ENCODE measurements at places on chromosomes 7 and 10.

DNA sequence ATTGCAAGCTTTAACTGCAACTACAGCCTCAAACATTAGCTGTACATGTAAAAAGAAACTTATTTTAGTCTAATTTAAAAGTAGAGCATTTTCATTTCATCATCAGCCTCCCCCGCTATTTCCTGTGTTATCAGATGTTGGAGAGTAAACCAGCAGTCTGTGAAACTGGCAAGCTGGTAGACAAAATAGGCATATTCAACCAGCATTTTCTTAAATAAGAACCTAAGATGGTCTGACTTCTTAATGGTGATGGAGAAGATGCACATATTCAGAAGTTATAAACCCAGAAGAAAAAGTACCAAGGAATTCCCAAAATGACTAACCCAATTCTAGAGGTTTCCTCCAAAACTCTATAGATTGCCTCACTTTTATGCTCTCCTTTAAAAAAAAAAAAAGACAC is 24.9 kb downstream of the PIK3AP1 start:
- DNase-seq: no peak

GRCh38 chr10:132158122-132158741 is 28.5 kb upstream of the DPYSL4 start:
- DNase-seq: no peak

DNA sequence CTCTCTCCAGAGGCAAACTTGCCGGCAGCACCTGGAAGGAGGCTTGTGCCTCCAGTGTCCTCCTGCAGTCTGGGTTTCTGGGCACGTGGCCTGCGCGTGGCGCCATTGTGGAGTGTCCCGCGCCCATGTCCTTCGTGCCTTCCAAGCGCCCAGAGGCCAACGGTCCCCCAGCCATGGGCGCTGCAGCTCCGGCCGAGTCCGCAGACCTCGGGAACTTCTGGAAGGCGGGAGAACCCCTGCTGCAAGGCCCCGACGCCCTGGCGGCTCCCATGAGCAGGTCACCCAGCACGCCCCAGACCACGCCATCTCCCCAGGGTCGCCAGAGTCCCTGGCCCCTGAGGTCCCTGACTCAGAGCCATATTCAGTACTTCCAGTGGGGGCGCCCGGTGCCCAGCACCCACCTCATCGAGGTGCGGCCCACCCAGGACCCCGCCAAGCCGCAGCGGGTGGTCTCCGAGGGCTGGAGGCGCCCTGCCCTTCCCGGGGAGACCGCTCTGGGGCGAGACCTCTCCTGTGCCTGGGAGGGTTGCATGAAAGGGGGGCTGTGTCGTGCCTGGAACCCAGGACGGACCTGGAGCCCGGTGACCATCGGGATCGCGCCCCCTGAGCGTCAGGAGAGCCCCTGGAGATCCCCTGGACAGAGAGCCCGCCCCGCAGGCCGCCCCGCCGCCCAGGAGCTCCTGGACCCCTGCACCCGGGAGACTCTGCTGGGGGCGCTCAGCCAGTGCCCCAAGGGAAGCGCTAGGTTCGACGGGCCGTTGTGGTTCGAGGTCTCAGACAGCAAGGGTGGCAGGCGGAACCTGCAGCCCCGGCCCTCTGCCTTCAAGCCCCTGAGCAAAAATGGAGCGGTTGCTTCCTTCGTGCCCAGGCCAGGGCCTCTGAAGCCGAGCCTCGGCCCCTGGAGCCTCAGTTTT is at the start of gene POM121L12:
Gene POM121L12 (plus strand): TSS at position 135 of the 914 bp plus-strand sequence. CDS start 39 bp downstream, at position 174.
- no peak for DNase-seq

- DNase-seq: no peak
Observed at GRCh38 chr10:119162452-119163092, 2.9 kb downstream of the SFXN4 start.

All from testis (tissue), 5 donors.